ENCODE measurements at places on chromosomes 16 and 17.
A peak's percentile ranks its signal among the peaks of the same experiment; 100 is the strongest.

GRCh38 chr17:81091154-81091553, 56.2 kb downstream of the BAIAP2 start:
- DNase-seq, result no peak

GRCh38 chr17:50501054-50501453, 7.2 kb upstream of the MYCBPAP start:
- no peak for DNase-seq

- no peak for DNase-seq
Measured at GRCh38 chr16:80080287-80080851, 460.4 kb upstream of the DYNLRB2 start.

- DNase-seq, result no peak
Measured at GRCh38 chr17:58569196-58569595, 54.8 kb upstream of the MTMR4 start.

GRCh38 chr16:10240854-10241613, 58.8 kb upstream of the GRIN2A start:
- no peak for DNase-seq

- no peak for DNase-seq
Measured at GRCh38 chr17:77365584-77366186, 224.9 kb downstream of the SEC14L1 start.

- DNase-seq, result no peak
Measured at GRCh38 chr16:4876646-4877379, 29.5 kb downstream of the UBN1 start.

DNA sequence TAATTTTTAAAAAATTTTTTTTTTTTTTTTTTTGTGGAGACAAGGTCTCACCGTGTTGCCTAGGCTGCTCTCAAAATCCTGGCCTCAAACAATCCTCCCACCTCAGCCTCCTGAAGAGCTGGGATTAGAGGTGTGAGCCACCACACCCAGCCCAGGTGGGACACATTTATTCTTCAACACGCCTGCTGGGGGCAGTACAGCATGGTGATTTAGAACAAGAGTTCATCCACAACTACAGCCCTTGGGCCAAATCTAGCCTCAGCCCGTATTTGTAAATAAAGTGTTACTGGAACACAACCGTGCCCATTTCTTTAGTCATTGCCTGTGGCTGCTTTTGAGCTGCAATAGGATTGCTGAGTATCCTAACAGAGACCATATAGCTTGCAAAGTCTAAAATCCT, 92.8 kb downstream of the KATNIP start:
- no peak for DNase-seq

- DNase-seq, result no peak
Measured at GRCh38 chr16:54030451-54030850, 256.1 kb downstream of the IRX3 start.

GRCh38 chr17:27868565-27868964, 24.6 kb downstream of the LYRM9 start:
- DNase-seq, result no peak

- no peak for DNase-seq
Measured at GRCh38 chr16:74950511-74950910, 34.4 kb downstream of the WDR59 start.

DNA sequence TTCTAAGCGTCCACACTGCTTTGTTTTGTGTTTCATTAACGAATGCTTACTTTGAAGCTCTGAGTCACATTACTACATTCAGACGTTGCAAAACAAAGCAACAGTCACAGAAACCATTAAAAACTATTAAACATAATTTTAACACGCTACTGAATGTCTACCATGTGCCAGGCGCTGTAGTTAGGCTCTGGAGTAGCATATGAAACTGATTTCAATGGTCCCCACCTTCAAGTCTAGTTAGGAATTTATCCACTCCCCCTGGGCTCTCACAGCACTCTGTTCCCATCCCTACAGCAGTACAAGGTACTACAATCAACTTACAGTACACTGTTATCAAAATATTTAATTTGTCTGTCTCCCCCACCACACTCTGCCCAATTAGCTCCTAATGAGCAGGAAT, 631 bp downstream of the UTP6 start:
- no peak for DNase-seq

GRCh38 chr16:10599626-10600025, 19.2 kb upstream of the EMP2 start:
- no peak for DNase-seq

DNA sequence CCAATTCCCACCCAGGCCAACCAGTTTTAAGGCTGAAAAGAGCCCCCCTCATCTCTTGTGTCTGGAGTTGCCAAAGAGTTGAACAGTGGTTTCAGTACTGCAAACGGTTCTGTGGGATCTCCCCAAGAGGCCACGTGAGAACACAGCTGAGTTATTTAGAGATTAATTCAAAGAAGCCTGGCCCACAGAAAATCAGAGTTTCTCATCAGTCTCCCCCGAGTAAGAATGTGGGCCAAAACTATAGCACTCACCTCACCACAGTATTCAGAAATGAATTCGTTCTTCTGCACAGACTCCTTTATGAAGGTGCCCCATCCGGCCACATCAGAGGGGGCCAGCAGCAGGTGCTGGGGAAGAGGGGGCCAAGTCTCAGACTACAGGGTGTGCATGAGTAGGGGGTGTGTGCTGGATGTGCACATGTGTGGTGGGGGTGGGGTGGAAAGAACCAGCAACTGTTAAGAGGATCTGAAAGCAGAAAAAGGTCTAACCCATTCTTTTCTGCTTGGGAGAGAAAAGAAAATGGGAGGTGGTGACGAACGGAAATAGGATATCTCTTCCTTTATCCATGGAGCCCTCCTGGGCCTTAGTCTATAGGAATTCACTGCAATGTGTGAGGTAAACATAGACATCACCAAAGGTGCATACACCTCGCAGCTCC, 22.6 kb downstream of the CNTNAP1 start:
- DNase-seq, result no peak

- DNase-seq, result no peak
Measured at GRCh38 chr16:1978476-1979120, 2.7 kb downstream of the NOXO1 start.

DNA sequence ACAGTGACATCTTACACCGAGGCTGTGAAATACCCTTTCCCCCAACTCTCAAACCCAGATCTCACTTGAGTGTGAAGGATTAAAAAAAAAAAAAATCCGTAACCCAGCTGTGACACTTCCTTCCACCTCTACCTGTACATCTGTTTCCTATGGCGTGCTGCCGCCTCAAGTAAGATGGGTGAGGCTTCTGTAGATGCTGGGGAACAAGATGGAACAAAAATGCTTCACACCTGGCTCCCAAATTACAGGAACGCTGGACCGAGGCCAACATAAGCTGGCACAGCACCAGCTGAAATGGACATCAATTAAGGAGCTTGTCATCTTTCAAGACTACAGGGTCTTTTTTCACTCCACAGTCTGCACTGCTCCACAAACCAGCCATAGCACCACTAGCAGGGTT, 95.9 kb downstream of the HIC1 start:
- no peak for DNase-seq

- peak; percentile 30 for DNase-seq
Measured at GRCh38 chr16:3819746-3820724, 60.5 kb downstream of the CREBBP start.

- DNase-seq, result no peak
Measured at GRCh38 chr17:45298546-45299285, 18.1 kb downstream of the MAP3K14 start.

GRCh38 chr16:73028721-73029361, 19.1 kb downstream of the ZFHX3 start:
- no peak for DNase-seq

- peak; percentile 65 for DNase-seq
Measured at GRCh38 chr17:77783991-77784820, 174.3 kb upstream of the TNRC6C start.
